ENCODE measurements at places on chromosomes 12 and 14.

DNA sequence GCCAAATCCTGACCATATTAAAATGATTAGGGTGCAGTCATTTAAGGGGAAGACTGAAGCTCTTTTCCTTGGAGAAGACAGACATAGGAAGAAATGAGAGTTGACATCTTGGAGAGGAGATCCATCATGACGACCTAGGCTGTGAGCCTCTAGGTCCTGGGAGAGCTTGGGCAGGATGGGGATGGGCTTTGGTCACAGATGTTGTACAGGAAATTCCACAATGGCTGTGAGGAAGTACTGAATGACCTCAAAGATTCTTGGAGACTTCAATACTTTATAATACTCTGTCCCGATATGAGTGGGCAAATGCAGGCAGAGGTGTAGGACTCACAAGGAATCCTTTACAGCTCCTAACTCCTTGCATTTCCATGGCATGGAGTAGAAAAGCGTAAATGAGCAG is 204.9 kb upstream of the FRMD6 start:
- no peak for DNase-seq

DNA sequence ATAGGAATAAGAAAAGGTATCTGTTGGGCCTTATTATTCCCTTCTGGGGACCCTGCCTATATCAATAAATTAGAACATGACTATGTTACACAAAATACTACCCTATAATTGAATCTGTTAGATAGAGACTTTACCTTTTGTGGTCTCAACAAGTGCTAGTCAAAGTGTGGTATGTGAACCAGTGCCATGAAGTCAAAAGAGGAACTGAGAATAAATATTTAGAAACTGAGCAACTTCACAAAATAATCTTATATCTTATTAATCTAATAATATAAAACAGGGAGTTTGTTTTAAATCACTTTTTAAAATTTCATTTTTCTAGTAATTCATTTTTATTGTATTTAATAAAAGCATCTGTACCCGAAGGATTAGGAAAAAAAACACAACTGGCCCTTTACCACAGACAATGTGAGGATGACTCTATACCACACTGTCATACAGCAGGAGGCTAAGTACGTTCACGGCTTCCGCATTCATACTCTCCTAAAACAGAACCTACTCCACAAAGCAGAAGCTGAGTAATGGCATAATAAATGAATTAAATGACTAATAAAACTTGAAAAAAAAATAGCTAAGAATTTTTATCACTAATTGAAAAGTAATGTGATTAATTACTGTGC is 42.1 kb downstream of the SEC23A start:
- no peak for DNase-seq

DNA sequence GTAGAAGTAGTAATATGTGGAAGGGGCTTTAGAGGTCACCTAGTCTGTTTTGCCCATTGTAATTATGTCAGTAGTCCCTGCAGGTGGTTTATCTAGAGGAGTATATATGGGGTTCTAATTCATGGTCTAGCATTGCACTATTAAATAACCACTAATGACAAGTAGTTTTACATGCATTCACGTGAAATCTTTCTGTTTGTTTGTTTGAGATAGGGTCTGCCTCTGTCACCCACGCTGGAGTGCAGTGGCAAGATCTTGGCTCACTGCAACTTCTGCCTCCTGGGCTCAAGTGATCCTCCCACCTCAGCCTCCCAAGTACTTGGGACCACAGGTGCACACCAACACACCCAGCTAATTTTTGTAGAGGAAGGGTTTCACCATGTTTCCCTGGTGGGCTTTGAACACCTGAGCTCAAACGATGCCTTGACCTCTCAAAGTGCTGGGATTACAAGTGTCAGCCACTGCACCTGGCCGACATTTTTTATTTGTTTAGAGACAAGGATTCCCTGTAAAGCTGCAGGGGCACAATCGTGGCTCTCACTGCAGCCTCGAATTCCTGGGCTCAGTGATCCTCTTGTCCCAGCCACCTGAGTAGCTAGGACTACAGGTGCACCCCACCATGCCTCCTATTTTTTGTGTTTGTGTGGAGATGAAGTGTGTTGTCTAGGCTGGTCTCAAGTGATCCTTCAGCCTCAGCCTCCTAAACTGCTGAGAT is 12.0 kb upstream of the PSEN1 start:
- no peak for DNase-seq

DNA sequence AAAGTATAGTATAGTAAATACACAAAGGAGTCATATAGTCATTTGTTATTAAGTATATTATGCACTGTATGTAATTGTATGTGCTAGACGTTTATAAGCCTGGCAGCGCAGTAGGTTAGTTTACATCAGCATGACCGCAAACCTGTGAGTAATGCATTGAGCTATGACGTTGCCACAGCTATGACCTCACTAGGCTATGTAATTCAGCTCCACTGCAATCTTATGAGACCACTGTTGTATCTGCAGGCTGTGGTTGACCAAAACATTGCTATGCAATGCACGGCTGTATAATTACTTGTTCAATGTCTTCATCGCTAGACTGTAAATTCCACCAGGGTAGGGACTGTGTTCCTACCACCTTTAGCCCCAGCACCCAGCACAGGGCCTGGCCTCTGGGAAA is 53.2 kb upstream of the VASH1 start:
- DNase-seq, result no peak

GRCh38 chr12:20390846-20391245 is 22.5 kb downstream of the PDE3A start:
- DNase-seq, result no peak

DNA sequence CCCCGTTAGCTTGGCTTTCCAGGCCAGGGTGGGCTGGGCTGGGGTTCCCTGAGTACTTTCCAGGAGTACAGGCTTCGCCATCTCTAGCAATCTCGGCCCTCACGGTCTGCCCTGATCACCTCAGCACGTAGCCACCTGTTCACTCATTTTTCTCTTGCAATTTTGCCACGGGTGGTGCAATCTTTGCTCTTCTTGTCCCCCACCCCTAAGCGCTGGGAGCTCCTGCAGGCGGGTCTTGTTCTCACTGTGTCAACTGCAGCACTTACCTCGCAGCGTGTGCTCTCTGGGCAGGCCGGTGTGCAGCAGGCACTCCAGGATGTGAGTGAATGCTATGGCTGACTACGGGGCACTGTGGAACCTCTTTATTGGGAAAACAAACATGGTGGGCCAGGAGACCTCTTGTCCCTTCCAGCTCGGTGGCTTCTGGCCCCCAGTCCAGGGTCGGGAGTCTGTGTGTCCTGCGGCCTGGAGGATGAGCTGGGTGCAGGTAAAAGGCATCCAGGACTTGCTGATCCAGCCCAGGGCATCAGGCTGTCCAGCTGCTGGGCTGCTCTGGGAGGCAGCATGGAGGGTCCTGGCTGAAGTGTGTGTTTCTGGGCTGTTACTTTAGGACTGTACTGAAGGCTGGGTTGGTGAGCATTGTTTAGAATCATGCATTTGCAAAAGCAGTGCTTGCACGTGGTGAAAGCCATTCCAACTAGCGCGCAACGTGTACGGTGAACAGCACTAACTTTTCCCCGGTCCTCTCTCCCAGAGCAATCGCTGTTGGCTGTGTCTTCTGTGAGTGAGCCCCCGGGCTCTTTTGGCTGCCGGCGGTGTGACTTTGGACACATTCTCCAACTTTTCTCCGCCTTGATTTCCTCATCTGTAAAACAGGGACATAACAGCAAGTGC is 1.5 kb upstream of the ULK1 start:
- DNase-seq, result no peak

DNA sequence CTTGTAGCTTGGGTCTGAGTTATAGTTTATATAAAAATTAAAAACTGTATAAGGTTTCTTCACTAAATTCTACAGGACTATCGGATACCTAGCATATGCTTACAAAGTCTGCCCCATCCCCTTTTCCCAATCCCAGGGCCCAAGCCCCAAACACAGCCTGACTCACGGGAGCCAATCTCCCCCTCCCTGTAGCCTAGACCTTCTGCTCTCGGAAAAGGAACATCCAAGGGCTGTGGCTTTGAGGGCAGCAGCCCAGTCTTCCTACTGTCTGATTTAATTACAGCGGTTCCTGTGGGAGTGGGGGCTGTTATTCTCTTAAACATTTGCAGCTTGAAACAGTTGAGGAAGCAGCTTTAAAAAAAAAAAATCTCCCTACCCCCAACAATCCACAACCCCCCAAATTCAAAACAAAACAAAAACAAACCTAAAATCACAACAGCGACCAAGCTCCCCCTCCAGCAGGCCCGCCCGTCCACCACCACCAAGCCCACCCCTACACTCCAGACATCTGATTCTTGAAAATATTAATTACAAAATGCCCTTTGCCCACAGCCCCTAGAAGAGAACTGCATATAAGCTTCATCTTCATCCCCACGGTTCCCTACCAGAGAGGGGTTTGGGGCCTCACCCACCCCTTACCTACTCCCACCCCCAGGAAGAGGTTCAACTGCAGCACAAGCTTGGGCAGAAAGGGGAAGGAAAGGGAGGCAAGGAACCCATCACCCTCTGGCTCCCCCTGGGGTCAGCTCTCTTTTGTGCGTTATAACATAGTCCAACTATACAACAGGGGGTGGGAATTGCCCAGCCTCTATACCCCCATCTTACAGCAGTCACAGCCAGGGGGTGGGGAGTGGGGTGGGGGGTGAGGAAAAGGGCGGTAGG is 1.1 kb upstream of the PRKAG1 start:
- peak; percentile 93 for DNase-seq

- DNase-seq, result peak; percentile 88
Measured at GRCh38 chr12:55930771-55931316, at the start of gene DGKA. Gene DGKA (plus strand): TSS chr12:55931162. CDS start chr12:55936504, 5,342 bp downstream.

DNA sequence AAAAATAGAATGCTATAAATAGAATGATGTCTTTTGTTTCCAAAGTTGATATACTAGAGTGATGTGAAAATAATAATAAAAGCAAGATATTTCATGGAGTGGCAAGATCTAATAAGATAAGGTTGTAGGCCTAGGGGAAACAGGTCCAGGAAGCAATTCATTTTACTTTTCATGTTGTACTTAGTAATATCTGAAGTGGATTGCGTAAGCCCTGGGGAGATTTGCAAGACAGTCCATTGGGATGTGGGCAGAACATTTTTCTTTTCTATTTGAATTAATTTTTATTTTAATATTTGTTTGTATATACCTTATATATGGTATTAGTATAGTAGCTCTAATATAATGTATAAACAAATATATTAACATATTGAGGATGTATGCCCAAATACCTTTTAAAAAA is 7.5 kb downstream of the NUBPL start:
- DNase-seq, result no peak

GRCh38 chr12:76276499-76277151 is 71.6 kb downstream of the BBS10 start:
- DNase-seq, result no peak

DNA sequence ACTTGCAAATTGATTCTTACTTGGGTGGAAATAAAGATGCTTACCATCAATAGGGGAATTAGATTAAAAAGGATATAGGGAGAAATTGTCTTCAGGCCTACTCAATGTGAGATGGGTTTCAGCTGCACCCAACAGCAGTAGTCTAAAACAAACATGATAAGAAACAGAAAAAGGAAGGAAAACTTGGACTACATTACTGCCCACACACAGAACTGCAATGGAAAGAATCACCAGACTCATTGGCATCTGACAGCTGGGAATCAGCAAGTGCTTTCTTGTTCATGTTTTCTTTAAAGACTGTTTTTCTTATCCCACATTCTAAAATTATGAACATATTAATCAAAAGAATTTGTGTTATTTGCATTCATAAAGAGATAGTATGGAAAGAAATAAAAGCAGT is 144.2 kb downstream of the LRIG3 start:
- DNase-seq, result no peak
